Ascending aorta (tissue), 2 donors: ENCODE measurements at places on chromosomes 4 and X. TPM values are rescaled to one million over a fixed set of nuclear protein-coding genes. Genes with fewer than 3 reads are reported as not detected.

GRCh38 chr4:152243896-152244595 lies 291.8 kb downstream of the FBXW7 start:
- DNase-seq, result peak; percentile 10

GRCh38 chrX:635428-636090 lies 5.0 kb downstream of the SHOX start:
- no peak for DNase-seq

DNA sequence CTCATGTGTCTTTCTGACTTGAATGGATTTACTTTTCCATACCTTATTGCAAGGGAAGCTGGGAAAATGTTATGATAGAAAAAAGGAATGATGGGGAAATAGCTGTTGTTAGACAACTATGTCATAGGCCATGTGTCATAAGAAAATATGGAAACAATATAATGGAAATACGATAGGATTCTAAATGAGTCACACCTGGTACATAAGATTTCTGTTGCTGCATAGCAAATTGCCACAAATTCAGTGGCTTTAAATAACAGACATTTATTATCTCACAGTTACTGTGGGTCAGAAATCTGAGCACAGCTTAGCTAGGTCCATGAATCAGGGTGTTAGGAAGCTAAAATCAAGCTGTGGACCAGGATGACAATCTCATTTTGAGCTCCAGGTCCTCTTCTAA lies 44.6 kb upstream of the ANKRD50 start:
- no peak for DNase-seq

LEF1 gene
- not detected for total RNA-seq

- no peak for DNase-seq
These were observed 16.0 kb upstream of the HPGD start for GRCh38 chr4:174538123-174538875.

GRCh38 chr4:4950561-4951290 lies 68.5 kb downstream of the CYTL1 start:
- DNase-seq, result no peak
